ENCODE measurements at places on chromosomes 13 and 19.

GRCh38 chr19:679418-680286 is 3.5 kb downstream of the FSTL3 start:
- DNase-seq, result peak; percentile 70

- no peak for DNase-seq
Observed at GRCh38 chr13:59633290-59633689, 530.4 kb downstream of the DIAPH3 start.

DNA sequence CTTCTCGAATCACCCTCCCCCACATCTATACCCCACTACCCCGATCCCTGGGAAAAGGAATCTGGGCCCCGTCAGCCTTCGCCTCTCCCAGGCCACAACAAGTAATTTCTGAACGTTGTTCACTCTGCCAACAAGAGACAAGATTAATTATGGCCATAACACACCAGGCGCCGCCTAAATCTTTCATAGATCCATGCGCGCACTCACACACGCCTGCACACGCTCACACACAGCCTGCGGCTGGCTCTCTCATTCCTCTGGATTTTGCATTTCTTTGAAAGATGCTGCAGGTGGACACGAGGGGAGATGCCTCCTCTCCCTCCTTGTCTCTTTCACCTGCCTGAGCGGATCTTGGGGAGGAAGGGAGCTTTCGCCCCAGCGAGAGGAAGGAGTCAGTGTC is 17.1 kb downstream of the ZNRF4 start:
- DNase-seq, result no peak

- peak; percentile 5 for DNase-seq
Observed at GRCh38 chr13:96141032-96141431, 51.1 kb downstream of the HS6ST3 start.

- peak; percentile 12 for DNase-seq
Observed at GRCh38 chr13:39023761-39024160, 14.1 kb downstream of the PROSER1 start.

GRCh38 chr13:106786006-106786563 is 218.1 kb upstream of the ARGLU1 start:
- no peak for DNase-seq

- DNase-seq, result no peak
Observed at GRCh38 chr19:29680447-29680846, 15.2 kb downstream of the PLEKHF1 start.

DNA sequence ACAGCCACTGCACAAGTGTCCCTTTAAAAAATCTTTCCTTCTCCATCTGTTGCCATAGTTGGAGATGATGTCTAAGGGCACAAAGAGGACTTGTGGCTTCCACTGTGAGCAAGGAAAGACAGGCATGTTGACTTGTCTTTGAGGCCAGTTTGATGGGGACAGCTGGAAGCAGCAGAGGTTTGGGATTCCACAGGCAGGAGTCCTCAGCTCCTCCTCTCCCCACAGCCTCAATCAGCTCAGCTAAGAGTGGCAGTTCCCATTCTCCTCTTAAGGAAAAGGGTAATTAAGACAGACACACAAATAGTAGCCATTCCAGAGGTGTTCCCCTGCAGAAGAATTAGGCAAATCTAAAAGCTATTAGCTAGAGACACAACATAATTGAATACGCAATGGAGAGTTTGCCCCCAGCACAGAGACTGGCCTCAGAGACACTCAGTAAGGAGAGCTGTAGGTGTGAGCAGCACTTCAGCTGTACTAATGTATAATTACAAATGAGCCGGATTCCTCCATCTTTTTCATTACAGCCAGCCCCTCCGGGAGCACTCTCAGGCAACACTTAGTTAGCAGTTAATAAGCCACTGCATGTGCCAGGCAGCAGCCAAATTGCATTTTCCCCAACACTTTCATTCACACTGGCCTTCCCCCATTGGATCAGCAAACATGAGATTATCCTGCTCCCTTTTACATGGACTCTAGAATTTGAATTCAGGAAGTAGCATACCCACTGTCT is 434.0 kb downstream of the FOXO1 start:
- peak; percentile 13 for DNase-seq

GRCh38 chr13:26991508-26992181 is 180.0 kb downstream of the USP12 start:
- peak; percentile 58 for DNase-seq

- DNase-seq, result peak; percentile 89
Observed at GRCh38 chr13:23979361-23980159, 82.3 kb upstream of the C1QTNF9B start.

GRCh38 chr13:26966701-26967080 is 204.9 kb downstream of the USP12 start:
- DNase-seq, result no peak

GRCh38 chr19:54873990-54874389 is at the start of gene FCAR:
FCAR (plus strand) TSS chr19:54874235; CDS start chr19:54874290, 55 bp downstream.
- DNase-seq, result no peak

GRCh38 chr13:46211116-46211482 is 629 bp upstream of the LRRC63 start:
- no peak for DNase-seq

GRCh38 chr13:51331354-51331861 is 8.1 kb upstream of the SERPINE3 start:
- DNase-seq, result no peak

DNA sequence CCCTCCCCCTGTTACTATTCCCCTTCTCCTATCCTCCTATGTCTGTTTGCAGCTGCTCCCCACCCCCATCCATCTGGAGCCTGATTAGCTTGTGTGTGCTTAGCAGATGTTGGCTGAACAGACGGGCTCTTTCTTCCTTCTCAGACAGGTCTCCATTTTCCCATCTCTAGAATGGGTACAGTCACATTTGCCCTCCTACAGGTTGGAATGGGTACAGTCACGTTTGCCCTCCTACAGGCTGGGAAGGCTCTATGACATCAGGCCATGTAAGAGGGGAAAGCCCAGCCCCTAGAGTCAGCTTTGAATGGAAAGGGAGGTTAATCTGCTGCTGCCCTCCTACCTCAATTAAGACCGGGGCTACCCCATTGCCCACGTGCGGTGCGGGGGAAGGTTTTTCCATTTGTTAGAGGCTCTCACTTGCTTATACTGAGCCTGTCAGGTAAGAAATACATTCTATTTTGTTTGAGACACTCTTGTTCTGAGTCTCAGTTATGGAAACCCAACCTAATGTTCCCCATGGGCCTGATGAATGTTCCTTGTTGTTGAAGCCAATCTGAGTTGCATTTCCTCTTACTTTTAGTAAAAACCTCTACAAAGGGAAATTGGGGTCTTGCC is 2.2 kb upstream of the CLEC17A start:
- no peak for DNase-seq

GRCh38 chr13:50509167-50509566 is 334.3 kb downstream of the DLEU7 start:
- DNase-seq, result no peak

DNA sequence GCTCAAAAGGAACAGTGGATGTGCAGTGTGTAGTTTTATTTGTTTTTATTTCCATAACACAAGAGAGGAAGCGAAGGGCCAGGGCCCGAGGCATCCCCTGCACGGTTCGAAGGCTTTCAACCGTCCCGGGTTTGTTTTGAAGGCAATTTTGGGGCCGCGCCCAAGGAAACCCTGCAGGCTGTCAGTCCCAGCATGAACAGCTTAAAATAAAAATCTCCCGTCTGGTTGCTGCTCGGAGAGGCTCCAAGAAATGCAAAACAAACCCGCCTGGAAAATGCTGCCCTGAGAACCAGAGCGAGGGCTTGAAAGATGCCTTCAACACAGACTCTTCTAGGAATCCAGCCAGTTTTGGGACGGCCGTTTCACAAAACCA is 16.0 kb downstream of the LSM4 start:
- no peak for DNase-seq

- no peak for DNase-seq
Observed at GRCh38 chr19:29002336-29002735, 210.6 kb downstream of the UQCRFS1 start.

DNA sequence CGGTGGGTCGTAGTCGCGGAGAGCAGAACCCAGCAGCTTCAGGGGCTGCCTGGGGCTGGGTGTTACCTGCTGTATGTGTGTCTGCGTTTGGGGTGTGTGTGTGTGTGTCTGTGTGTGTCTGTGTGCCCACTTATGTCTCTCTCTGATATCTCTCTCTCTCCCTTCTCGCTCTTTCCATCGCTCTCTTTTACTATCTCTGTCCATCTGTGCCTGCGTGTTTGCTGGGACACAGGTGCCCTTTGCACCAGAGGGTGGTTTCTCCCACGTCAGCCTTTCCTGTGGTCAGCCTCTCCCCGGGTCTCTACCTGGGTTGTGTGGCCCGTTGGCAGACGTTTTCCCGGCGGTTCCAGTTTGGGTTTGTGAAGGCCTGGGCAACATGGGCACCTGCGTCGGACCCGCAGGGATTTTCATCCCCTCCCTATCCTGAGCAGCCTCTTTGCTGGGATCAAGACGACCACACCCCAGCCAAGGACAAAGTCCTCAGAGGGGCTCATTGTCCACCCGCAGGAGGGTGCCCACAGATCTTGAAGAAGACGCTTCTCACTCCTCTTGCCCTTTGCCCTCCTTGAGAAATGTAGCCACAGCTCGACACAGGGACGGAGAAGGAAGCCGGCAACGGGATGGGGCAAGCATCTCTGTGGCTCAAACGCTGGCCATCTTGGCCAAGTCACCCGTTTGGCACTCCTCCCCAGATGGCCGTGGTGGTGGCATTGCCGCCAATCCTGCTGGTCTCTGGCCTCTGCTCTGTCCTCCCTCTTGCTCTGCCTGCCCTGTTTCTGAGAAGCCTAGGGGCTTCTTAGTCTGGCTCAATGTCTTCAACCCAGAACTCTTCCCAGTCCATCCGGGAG is 43.3 kb downstream of the ZNF146 start:
- DNase-seq, result no peak

GRCh38 chr13:112928972-112929782 is 39.8 kb upstream of the MCF2L start:
- DNase-seq, result peak; percentile 48

DNA sequence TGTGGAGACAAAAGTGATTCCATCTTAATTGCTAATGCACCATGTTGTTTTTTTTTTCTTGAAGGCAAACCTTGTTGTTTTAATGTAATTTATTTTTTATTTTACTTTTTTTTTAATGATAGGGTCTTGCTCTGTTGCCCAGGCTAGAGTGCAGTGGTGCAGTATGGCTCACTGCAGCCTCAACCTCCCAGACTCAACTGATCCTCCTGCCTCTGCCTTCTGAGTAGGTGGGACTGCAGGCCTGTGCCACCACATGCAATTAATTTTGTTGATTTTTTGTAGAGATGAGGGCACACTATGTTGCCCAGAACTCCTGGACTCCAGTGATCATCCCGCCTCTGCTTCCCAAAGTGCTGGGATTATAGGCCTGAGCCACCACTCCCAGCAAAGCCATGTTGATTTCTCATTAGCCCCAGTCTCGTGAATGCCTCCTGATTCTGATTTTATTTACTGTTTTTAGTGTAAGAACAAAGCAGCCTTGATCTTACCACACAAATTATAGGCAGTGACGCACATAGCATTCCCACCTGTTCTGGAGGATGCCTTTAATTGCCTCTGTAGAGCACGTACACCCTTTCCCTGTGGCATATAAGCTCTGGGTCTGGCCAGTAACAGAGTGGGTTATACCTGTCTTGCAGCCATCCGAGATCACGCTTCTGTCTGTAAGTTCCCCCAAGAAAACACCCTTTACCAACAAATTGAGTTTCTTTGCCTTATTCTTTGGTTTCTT is 150.4 kb downstream of the GGACT start:
- DNase-seq, result no peak

GRCh38 chr19:57587529-57587928 is 3.6 kb downstream of the ZIK1 start:
- peak; percentile 80 for DNase-seq

- DNase-seq, result no peak
Observed at GRCh38 chr13:106867249-106867648, 299.3 kb upstream of the ARGLU1 start.

DNA sequence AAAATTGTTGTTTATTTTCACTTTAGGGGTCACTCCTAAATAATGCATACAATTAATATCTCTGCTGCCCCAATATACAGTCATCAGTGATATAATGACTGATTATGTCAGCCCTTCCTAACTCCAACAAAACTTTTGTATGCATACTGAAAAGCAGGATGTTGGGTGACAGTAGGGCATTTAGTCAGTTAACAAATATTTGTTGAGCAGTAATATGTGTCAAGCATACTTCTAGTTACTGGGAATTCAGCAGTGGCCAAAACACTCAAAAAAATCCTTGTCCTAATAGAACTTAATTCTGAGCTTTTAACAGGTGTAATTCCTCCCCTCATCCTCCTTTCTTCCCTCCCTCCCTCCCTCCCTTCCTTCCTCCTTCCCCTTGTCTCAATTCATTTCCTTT is 560.7 kb upstream of the KLHL1 start:
- no peak for DNase-seq

DNA sequence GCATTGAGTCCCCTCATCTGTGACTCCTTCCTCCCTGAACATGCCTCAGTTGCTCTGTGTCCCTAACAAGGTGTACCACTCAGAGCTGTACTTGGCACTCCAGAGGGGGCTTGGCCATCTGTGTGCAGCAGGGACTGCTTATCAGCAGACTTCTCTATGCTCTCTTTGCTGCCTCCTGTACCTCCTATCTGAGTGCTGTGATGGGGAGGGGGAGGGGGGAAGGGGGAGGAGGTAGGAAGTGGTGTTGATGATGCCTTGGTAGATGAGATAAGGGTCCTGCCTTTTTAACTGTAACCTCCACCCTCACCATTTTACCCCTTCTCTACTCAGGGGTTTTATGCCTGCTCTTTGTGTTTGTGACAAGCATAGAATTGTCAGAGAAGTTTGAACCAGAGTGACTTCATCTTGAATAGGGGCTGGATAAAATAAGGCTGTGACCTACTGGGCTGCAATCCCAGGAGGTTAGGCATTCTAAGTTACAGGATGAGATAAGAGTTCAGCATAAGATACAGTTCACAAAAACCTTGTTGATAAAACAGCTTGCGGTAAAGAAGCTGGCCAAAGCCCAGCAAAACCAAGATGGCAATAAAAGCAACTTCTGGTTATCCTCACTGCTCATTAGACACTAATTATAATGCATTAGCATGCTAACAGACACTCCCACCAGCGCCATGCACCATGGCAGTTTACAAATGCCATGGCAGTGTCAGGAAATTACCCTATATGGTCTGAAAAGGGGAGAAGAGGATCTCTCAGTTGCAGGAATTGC is 13.2 kb downstream of the PCDH8 start:
- DNase-seq, result no peak

DNA sequence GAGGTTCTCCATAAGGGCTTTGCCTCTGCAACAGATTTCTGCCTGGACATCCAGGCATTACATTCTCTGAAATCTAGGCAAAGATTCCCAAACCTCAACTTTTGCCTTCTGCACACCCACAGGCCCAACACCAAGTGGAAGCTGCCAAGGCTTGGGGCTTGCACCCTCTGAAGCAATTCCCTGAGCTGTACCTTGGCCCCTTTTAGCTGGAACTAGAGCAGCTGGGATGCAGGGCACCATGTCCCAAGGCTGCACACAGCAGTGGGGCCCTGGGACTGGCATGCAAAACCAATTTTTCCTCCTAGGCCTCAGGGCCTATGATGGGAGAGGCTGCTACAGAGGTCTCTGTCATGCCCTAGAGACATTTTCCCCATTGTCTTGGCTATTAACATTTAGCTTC is 943.2 kb downstream of the PCDH17 start:
- DNase-seq, result no peak
